ENCODE measurements at places on chromosomes 3 and 15. TPM values are rescaled to one million over a fixed set of nuclear protein-coding genes. Genes with fewer than 3 reads are reported as not detected.

GRCh38 chr3:32868719-32869512 is 51.1 kb downstream of the TRIM71 start:
- H3K27ac ChIP-seq = no peak overlapping the region
- H3K4me3 ChIP-seq = no peak overlapping the region

- DNase-seq = no peak
- no peaks in the 10 kb centered on the region for H3K36me3 ChIP-seq
- no peak overlapping the region for H3K4me3 ChIP-seq
- no peaks in the 10 kb centered on the region for H3K27me3 ChIP-seq
- H3K4me1 ChIP-seq = no peaks in the 10 kb centered on the region
- H3K27ac ChIP-seq = no peak overlapping the region
These were observed 47.8 kb downstream of the BSN start for GRCh38 chr3:49602049-49602554.

The RAB43 gene
- total RNA-seq = 10.8 TPM

The ABHD2 gene
- 117 TPM for total RNA-seq

- H3K27ac ChIP-seq = no peak overlapping the region
- DNase-seq = no peak
- no peaks in the 10 kb centered on the region for H3K27me3 ChIP-seq
- no peaks in the 10 kb centered on the region for H3K36me3 ChIP-seq
These were observed 178.7 kb downstream of the STAC start for GRCh38 chr3:36558961-36559360.

The RSRC1 gene
- 72.7 TPM for total RNA-seq

- DNase-seq = no peak
- H3K4me3 ChIP-seq = no peak overlapping the region
- no peak overlapping the region for H3K27ac ChIP-seq
- H3K36me3 ChIP-seq = no peaks in the 10 kb centered on the region
These were observed 44.2 kb upstream of the C2CD4B start for GRCh38 chr15:62209322-62209721.

The PAK6 gene
- total RNA-seq = 5.0 TPM

DNA sequence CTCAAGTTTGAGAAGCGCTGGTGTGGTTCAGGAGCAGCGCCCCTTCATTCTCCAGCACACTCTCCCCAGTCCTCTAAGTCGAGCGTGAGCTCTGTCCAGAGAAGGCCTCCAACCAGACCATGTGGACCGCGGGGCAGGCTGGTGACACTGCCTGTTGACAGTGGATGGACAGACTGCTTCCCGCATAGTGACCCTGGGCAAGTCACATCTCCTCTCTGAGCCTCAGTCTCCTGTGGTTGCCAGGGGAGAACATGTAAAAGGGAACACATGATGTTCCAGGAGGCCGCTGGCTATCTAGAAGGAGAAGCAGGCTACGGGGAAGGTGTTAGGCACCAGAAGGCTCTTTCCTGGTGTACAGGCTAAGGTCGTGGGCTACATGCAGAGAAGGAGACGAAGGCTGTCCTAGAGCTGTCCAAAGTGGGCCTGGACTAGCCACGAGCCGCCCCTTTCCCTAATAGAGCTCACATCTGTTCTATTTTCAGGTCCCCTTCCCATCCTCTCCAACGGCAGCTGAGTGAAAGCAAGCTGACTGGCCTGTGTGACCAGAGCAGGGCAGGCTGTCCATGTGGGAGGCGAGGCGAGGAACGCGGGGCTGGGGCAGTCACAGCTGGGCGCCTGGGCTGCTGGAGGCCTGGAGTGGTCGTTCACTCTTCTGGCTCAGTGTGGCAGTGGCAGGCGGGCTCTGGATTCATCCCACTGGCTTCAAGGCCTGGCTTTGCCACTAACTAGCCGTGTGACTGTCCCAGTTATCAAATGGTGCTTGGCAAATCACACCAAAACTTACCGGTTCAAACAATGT is 11.1 kb downstream of the ISG20 start:
- H3K27me3 ChIP-seq = no peaks in the 10 kb centered on the region
- H3K27ac ChIP-seq = no peak overlapping the region
- no peaks in the 10 kb centered on the region for H3K4me1 ChIP-seq
- no peak for DNase-seq
- H3K4me3 ChIP-seq = no peak overlapping the region

DNA sequence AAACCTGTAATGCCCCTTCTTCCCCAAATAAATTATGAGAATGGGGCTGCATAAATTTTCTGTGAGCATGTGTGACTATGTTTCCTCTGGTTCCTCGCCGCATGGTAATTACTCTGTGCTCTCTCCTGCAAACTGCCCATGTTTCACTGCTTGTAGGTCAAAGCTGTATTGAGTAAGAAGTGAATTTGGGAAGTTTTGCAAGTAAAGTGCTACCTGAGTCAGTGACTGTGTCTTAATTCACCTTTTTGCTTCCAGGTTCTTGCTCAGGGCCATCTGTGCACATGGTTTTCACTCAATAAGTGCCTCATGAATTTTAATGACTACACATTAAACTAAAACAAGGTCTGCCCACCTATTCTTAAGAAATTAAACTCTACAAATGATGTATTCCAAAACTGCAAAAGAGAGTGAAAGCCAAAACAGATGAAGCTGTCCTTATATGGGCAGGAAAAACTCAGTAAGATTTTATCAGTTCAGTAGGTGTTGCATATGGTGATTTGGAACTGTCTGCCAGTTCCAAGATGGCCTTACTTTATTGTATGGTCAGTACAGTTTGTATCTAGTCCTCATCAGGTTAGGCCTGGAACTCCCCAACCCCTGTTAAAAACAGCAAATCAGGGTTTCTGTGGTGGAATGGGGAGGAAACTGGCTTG is 100.0 kb downstream of the LPP start:
- no peaks in the 10 kb centered on the region for H3K27me3 ChIP-seq
- peak overlapping the region; percentile 63 for H3K27ac ChIP-seq
- no peak overlapping the region for H3K4me3 ChIP-seq
- H3K36me3 ChIP-seq = no peaks in the 10 kb centered on the region
- H3K4me1 ChIP-seq = peaks cover 8% of the 10 kb centered on the region

DNA sequence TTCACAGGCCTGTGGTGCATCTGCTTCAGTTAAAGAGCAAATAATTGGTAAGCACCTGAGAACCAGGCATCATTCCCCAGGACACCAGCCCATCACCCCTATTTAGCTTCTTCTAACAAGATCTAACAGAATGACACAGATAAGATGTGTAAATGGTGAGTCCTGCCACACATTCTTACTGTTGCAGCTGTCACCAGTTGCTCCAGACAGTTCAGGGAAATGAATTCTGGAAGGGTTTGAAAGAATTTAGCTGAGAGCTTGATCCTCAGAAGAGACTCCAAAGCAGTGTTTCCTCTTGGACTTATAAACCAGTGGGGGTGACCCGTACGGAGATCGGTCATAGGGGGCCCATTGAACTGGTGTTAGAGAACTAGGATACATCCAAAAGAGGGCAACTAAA is 238.0 kb downstream of the MEX3B start:
- H3K27me3 ChIP-seq = no peaks in the 10 kb centered on the region
- H3K4me3 ChIP-seq = no peak overlapping the region

DNA sequence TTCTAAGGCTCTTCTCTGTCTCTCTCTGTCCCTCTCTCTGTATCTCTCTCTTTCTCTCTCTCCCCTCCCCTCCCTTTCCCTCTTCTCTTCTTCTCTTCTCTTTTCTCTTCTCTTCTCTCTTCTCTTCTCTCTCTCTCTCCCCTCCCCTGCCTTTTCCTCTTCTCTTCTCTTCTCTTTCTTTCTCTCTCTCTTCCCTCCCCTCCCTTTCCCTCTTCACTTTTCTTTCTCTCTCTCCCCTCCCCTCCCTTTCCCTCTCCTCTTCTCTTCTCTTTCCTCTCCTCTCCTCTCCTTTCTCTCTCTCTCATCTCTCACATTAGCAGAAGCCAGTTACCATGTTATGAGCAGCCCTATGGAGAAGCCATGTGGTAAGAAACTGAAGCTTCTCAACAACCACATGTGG is 25.0 kb upstream of the SLC25A36 start:
- H3K36me3 ChIP-seq = no peaks in the 10 kb centered on the region
- H3K27me3 ChIP-seq = no peaks in the 10 kb centered on the region
- H3K27ac ChIP-seq = no peak overlapping the region
- no peak for DNase-seq
- no peaks in the 10 kb centered on the region for H3K4me1 ChIP-seq

DNA sequence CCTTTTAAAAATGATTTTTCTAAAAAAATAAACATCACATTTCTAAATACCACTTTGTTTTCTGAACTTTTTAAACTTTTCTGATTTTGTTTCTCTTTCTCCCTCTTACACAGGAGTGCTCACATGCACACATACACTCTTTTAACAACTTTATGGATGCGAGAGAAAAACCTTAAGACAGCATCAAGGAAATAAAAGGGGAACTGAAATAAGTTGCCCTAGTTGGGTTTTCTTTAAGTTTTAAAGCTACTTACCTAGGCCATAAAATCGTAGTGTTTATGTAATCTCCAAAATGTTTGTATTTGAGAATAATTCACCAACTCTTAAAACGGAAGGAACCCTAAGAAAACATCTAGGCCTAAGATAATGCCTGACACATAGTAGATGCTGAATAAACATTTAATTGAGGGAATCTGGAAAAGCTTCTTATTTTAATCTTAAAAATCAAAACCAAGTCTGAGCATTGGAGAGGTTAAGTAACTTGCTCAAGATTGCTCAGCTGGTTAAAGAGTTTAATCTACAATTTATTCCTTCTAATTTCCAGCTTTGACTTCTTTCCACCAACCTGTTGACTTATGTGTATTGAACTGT is 1.2 kb upstream of the BBX start:
- no peaks in the 10 kb centered on the region for H3K36me3 ChIP-seq
- no peak for DNase-seq
- H3K27me3 ChIP-seq = no peaks in the 10 kb centered on the region
- H3K4me1 ChIP-seq = no peaks in the 10 kb centered on the region
- no peak overlapping the region for H3K27ac ChIP-seq
- no peak overlapping the region for H3K4me3 ChIP-seq

- no peaks in the 10 kb centered on the region for H3K4me1 ChIP-seq
- no peak for DNase-seq
- no peak overlapping the region for H3K27ac ChIP-seq
- H3K36me3 ChIP-seq = no peaks in the 10 kb centered on the region
These were observed 67.8 kb downstream of the DHX30 start for GRCh38 chr3:47870702-47871260.

The C3orf70 gene
- total RNA-seq = 24.4 TPM

DNA sequence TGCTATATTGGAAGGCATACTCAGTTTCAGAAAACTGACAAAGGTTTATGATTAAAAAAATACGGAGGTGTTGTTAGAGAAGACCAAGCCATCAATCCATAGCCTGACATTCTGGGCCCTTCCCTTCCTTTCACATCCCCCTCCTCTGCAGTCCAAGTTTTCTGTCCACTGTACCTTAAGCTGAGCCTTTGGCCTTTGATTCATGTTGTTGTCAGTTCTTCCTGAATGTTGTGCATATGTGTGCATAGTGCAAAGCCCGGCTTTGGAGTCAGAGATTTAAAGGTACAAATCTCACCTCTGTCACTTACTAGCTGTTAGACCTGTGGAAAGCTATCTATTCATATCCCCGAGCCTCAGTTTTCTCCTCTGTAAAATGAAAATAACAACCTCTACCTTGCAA is 104.9 kb upstream of the AGBL1 start:
- no peak overlapping the region for H3K27ac ChIP-seq
- no peak for DNase-seq
- no peak overlapping the region for H3K4me3 ChIP-seq
- no peaks in the 10 kb centered on the region for H3K36me3 ChIP-seq
- H3K4me1 ChIP-seq = no peaks in the 10 kb centered on the region
- no peaks in the 10 kb centered on the region for H3K27me3 ChIP-seq

The EIF4E3 gene
- total RNA-seq = 14.9 TPM

GRCh38 chr3:79558943-79559342 is 208.9 kb downstream of the ROBO1 start:
- no peak for DNase-seq
- H3K36me3 ChIP-seq = no peaks in the 10 kb centered on the region
- no peak overlapping the region for H3K27ac ChIP-seq
- no peak overlapping the region for H3K4me3 ChIP-seq
- no peaks in the 10 kb centered on the region for H3K4me1 ChIP-seq
- no peaks in the 10 kb centered on the region for H3K27me3 ChIP-seq

The ZBTB47 gene
- total RNA-seq = 44.7 TPM

GRCh38 chr3:140828585-140828984 is 113.1 kb upstream of the SLC25A36 start:
- no peaks in the 10 kb centered on the region for H3K4me1 ChIP-seq
- H3K36me3 ChIP-seq = no peaks in the 10 kb centered on the region
- no peak overlapping the region for H3K4me3 ChIP-seq
- H3K27ac ChIP-seq = no peak overlapping the region
- no peaks in the 10 kb centered on the region for H3K27me3 ChIP-seq
- DNase-seq = no peak

DNA sequence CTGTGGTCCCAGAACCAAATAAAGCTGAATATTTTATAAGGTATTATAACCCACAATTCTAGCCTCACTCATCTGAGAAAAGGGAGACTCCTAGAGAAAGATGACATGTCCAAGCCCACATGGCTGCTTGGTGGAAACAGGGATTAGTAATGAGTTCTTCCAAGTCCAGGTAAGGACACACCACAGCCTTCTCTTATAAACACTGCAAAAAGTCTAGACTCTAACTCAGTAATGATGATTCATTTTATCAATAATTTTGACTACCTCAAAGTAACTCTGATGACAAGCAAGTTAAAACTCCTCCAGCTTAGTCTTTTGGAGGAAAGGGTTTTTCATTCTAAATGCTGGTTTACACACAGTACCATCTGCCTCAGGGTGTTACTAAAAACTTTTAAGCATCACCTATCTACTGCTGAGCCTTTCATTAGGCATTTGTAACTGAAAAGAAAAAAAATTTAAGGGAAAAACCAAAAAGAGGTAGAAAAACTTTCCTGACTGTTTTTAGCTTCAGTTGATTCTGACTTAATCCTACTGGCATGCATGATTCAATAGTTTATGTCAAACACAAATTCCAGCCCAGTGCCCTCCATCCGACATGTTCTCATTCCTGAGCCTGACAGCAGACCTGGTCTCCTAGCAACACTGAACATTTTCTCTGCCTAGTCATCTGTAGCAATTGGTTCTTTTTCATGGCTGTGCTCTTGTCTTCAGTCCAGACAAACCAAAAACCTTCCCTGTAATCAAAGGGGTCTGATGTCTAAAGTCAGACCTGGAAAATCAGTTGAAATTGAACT is 43.9 kb downstream of the P3H2 start:
- H3K4me1 ChIP-seq = no peaks in the 10 kb centered on the region
- no peaks in the 10 kb centered on the region for H3K27me3 ChIP-seq

The SENP5 gene
- total RNA-seq = 130 TPM

DNA sequence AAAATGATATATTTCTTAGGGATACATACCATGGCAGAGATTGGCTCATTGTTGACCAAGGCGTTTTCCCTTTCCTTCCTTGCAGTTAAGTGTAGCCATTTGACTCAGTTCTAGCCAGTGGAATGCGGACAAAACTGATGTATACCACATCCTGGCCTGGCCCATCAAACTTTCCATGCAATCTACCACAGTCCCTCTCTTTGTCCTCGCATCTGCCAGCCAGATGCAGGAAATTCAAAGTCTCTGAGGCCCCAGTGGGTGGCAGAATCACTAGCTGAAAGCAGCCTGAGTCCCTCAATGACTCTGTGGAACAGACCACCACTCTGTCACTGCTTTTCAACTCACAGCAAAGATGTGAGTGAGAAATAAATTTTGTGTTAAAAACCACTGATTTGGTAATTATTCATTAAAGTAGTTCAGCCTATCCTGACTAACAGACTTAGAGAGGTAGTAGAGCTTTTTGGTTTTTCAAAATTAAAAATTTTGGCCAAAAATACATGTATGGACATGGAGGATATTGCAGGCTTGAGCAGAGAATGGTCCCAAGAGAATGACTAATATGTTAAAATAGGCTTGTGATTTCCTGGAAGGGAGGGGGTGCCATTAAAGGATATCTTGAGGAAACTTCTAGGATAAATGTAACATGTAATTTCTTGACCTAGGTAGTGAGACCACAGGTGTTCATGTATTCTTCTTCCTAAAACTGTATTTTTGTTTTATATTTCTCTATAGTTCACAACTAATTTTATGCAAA is 10.9 kb downstream of the LRRFIP2 start:
- H3K27ac ChIP-seq = no peak overlapping the region
- no peak overlapping the region for H3K4me3 ChIP-seq
- DNase-seq = no peak
- H3K27me3 ChIP-seq = no peaks in the 10 kb centered on the region

Measured in uterus (tissue), 4 donors.